ENCODE measurements at places on chromosomes 11 and 22. TPM values are rescaled to one million over a fixed set of nuclear protein-coding genes. Genes with fewer than 3 reads are reported as not detected.

GRCh38 chr11:111833524-111833923 is 37.9 kb downstream of the ALG9 start:
- DNase-seq, result no peak

DNA sequence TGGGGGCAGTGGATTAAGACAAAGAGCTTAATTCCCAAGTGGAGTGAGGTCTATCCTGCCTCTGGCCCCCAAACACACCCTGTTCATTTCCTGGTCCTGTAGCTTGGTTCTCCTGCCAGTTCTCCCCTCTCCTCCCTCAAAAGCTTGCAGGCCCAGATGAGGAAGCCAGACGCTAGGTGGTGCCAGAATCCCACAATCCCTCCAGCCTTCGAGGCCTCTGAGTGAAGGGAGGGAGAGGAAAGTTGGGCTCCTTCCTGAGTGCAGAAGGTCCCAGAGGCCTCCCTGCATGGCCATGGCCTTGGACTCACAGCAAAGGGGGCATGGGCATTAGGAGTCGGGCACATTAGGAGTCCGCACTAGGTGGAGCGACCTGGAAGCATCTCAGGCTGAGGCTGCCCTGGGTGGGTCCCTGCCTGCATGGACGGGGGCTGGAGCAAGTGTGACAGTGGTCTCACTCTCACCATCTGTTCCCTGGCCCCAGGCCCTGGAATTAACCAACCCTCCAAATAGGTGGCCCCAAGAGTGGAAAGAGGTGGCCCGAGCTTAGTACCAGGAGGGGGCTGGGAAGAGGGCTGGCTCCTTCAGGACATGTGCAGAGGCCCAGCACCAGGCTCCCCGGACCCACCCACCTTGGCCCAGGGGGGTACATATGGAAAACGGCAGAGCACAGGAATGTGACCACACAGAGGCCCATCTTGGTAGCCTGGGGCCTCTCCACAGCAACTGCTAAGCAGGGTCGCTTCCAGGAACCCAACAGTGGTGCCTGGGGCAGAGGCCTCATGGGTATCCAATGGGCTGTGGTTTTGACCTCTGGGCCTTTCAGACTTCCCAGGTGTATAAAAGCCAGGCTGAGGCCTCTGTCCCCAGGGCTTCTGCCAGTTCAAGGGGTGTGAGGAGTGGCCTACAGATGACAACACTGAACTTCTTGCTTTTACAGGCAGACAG is 5.2 kb downstream of the FXYD2 start:
- peak; percentile 91 for DNase-seq

GRCh38 chr22:37244114-37244921 is at the start of gene RAC2:
Gene RAC2 (minus strand): TSS chr22:37244269. CDS start chr22:37244148, 121 bp downstream.
- peak; percentile 94 for DNase-seq

GRCh38 chr11:114179234-114179941 is 116.8 kb upstream of the NNMT start:
- no peak for DNase-seq

- DNase-seq, result peak; percentile 77
These were observed 22.4 kb downstream of the TOM1 start for GRCh38 chr22:35322126-35322525.

- DNase-seq, result no peak
These were observed 4.7 kb downstream of the PEX26 start for GRCh38 chr22:18082467-18082866.

DNA sequence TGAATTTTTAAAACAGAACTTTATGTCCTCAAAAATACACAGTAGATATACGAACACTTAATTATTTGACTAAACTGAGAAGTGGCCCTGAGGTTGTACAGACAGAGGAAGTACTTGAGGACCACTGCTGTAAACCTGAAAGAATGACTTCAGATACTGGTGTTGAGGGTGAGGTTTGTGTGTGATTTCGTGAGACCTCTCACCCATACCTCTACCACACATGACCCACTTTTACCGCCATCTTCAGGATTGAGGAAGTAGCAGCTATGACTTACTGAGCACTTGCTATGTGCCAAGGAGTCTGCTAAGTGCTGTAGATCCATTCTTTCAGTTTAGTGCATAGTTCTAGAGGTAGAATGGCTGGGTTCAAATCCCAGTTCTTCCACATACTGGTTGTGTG is 21.9 kb downstream of the MMP13 start:
- no peak for DNase-seq

DNA sequence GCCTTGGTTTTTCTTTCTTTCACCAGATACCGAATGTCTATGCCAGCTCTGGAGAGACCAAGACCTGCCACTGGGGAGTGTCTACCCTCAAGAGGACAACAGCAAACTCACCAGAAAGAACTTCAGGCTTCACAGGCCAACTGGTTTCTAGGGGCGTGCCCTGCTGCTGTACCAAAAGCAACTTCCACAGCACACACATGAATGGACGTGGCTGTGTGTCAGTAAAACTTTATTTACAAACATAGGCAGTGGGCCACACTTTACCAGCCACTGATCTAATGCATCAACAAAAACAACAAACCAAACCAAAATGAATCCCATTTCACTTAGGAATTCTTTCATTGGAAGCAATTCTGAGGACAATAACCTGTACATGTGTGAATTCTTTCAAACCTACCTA is 16.7 kb downstream of the DEAF1 start:
- DNase-seq, result peak; percentile 41

DNA sequence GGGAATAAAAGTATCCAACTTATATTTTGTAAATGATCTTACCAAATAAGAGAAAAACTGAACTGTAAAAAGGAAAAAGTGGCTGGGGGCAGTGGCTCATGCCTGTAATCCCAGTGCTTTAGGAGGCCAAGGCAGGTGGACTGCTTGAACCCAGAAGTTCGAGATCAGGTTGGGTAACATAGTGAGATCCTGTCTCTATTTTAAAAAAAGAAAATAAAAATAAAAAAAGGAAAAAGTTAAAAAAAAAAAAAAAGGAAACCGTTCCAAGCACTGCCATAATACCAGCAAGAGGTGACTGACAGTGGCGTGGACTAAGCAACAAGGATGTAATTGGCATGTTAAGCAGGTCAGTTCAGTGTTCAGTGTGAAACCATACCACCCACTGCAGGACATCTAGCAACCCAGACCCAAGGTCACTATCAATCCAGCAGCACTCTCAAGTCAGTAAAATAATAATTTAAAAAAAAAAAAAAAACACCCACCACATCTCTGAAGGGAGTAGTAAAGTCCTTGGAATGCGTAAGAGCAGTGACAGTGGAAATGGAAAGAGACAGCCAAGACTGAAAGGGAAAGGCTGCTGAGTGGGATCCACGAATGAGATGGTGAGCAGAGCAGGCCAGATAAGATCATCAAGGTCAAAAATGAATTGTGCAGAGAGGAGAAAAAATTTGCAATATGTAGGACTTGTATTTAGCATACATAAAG is 43.6 kb downstream of the MAPK1 start:
- peak; percentile 73 for DNase-seq

- DNase-seq, result peak; percentile 77
These were observed 52.8 kb upstream of the RRAS2 start for GRCh38 chr11:14411818-14412217.

DNA sequence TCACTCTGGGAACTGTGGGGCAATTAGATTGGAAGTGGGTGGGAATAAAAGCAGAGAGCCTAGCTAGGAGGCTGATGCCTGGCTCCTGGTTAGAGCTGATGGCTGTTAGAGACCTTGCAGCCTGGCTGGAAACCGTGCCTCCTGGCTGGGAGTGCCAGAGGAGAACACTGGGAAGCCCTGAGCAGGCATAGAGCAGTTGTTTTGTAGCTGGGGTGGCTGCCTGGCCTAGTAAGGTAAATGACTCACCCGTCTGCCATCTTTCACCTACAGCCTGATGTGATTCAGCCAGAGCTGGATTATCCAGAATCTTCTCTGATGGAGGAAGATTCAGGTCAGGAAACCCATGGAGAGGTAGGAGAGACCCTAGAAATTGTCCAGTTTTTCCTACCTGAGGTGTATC is 6.1 kb downstream of the UQCR10 start:
- peak; percentile 45 for DNase-seq

- peak; percentile 17 for DNase-seq
These were observed 303.3 kb downstream of the BRD1 start for GRCh38 chr22:49524362-49524761.

DNA sequence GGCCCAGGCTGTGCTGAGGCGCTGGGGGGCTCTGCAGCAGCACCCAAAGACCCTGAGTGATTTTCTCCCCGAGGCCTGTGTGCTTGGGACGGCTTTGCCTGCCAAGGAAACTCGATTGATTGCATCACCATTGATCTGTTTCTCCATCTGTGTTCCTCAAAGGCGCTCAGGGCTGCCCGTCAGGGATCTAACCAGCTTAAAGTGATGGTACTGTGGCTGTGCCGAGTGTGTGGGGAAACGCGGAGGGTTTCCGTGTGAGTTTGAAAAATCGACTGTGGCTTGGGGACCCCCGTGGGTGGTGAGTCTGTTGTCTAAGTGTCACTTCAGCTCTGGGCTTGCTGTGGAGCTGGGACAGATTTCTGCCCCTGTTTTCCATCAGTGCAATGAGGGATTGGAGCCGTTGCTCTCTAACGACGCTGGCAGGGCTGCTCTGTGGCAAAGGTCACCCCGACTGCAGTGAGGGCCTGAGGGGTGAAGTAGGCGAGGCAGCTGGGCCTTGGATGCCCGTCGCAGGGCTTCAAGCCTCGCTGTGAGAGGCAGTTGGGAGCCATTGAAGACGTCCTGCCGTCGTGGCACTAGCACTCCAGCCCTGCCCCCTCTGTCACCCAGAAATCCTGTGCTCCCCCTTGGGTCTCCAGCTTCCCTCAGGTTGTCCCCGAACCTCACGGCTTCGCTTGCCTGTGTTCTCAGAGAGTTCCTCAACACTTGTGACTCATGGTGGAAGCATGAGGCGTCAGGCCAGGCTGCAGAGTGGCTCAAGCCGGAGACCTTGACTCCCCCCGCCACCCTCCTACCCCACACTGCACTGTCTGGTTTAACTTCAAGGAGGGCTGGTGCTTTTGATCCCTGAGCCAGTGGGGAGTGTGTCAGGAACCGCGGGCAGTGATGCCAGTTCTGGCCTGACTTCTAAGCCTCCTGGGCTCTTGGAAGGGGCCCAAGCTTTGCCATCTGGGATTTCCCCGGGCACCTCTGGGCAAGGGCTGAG is 21.8 kb downstream of the CACNA1I start:
- DNase-seq, result peak; percentile 95

Gene MUC6
- total RNA-seq, result not detected

Gene OR8G5
- total RNA-seq, result not detected

Gene FAT3
- 2.2 TPM for total RNA-seq

Gene PRAME
- under 0.01 TPM for total RNA-seq

Gene HEPN1
- total RNA-seq, result not detected

Gene MS4A1
- total RNA-seq, result not detected

Gene PRG3
- total RNA-seq, result not detected

Gene LRRC32
- 37.6 TPM for total RNA-seq

Gene PPFIBP2
- total RNA-seq, result 16.8 TPM

Gene OR52E4
- not detected for total RNA-seq

Gene TRMU
- total RNA-seq, result 18.9 TPM
